ENCODE measurements at places on chromosomes 3 and 15.

GRCh38 chr3:171684221-171684620 lies 126.1 kb downstream of the PLD1 start:
- no peak for DNase-seq

DNA sequence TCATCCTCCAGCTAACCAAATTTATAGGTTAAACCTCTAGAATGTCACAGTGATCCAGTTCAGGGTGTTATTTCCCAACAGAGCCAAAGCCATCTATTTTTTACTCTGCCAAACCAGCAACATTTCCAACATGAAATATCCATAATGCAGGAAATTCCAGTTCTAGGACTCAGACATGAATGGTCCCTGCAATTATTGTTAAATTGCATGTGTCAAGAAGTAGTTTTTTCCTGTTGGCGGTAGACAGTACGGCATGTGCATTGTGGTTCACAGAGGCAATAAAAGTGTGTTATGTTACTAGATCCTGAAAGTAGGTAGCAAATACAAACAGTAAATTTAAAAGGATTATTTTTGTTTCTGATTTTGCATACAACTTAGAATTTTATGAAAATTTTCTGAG lies 215.7 kb upstream of the THBS1 start:
- DNase-seq: no peak

- no peak for DNase-seq
Measured at GRCh38 chr15:40691737-40692136, 3.2 kb upstream of the RAD51 start.

DNA sequence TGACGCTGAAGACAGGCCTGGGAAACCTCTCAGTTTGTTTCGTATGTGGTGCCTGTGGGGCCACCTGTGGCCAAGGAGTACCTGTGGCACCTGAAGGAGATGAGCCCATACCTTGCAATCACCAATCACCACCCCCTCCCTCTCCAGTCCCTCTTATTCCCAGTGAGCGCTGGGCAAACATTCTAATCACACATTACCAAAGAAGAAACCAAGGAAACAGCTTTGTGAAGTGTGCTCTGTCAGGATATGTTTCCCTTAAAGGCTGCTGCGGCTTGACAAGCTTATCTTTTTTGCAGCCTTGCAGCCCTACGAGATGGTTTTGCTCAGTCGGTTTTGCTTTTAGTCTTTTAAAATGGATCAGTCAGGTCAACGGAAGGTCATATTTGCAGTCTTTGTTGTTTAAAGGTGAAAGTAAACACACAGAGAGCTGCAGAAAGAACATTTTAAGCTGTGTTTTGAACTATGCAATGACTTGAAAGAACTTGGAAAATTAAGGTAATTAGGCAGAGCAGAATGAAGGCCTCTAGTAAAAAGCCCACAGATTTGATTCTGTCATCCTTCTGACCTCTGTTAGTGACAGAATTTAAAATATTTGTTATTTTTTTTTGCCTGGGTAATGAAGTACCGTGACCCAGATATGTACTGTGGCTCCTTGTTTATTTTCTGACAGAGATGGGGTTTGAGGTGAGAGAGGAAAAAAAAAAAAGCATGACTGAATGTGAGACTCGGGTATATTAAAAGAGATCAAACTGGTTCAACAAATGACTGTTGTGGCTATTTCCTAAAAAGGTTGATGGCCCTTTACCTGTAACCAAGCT lies 461.4 kb downstream of the NSUN3 start:
- DNase-seq: no peak

- no peak for DNase-seq
Measured at GRCh38 chr15:54410481-54410880, 432.2 kb downstream of the UNC13C start.

GRCh38 chr3:154933581-154933980 lies 146.5 kb upstream of the MME start:
- DNase-seq: no peak

- peak; percentile 12 for DNase-seq
Measured at GRCh38 chr3:1616744-1617143, 481.9 kb upstream of the CNTN4 start.

- DNase-seq: no peak
Measured at GRCh38 chr15:69132430-69132829, 28.0 kb upstream of the GLCE start.

DNA sequence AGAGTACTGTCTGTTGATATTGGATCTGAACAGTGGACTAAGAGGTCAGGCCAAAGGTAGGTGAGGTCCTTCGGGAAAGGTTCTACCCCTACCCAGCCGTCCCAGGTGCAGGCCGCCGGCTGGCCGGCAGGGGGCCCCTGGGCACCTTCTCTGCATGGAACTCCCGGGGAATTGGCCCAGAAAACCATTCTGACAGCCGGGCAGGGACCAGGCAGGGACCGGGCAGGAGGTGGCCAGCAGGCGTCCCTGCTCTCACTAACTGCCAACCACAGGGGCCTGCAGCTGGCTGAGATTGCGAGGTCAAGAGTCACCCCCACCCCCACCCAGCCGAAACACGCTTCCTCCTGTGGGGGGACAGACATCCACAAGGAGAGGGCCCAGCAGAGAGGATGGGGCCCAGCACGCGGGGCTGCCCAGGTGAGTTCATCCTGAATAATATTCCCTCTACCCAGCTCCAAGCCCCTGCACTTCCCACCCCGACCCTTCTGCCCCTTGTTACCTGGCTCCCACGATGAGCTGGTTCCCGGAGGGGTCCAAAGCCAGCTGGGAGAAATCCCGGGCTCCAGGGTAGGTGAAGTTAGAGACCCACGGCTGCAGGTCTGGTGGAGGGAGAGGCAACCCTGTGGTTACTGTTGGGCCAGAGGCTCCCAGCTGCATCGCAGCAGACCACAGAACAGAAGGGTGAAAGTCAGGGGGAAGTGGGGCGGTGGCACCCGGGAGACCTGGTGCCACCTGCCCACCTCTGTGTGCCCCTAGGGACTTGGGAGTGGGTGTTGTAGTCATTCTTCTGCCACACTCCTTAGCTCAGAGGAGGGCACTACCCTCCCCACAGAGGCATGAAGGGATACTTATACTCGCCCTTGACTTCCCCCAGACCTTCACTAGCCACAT lies 84.4 kb downstream of the SEMA5B start:
- peak; percentile 86 for DNase-seq

GRCh38 chr15:75693501-75694240 lies 19.0 kb downstream of the CSPG4 start:
- no peak for DNase-seq

DNA sequence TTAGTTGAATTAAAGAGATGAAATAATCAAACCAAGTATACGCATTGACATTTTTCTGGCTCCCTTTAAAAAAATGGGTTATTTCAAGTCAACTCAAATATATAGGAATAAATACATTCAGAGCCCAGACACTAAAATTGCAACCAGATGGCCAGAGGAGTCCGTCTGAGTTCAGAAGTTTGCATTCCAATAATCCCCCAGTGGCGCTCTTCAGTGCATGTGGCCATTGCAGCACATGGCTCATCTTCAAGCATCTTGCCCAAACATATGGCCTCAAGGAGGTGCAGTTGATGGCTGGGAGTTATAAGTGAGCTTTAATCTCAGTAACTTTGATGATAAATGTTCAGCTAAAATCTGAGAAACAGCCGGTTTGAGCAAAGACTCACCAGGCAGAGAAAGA lies 295.8 kb upstream of the LRRN1 start:
- DNase-seq: no peak

DNA sequence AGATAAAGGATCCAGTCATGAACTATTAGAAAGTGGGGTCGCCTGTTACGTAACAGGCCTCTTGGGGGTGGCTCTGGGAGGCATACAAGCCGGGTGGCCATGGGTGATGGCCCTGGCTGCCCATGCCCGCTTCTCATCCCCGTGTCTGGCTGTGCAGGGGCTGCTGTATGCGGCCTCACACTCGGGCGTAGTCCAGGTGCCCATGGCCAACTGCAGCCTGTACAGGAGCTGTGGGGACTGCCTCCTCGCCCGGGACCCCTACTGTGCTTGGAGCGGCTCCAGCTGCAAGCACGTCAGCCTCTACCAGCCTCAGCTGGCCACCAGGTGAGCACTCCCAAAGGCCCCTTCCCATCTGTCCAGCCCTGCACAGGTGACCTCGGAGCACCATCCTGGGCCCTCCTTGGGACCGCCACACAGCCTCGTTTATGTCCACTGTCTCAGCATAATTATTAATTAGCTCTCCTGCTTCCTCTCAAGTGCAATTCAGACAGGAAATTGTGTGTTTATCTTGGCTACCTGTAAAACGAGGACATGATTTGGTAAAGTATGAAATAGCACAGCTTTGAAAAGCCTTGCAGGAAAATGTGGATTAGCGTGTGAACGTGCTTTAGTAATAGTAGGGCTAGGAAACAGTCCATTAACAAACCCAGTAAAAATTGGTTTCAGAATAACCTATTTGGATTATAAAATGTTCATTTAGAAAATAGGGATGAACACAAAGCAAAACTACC lies 8.1 kb downstream of the CIB1 start:
- DNase-seq: no peak

- DNase-seq: no peak
Measured at GRCh38 chr15:88835646-88836045, 32.4 kb downstream of the ACAN start.

DNA sequence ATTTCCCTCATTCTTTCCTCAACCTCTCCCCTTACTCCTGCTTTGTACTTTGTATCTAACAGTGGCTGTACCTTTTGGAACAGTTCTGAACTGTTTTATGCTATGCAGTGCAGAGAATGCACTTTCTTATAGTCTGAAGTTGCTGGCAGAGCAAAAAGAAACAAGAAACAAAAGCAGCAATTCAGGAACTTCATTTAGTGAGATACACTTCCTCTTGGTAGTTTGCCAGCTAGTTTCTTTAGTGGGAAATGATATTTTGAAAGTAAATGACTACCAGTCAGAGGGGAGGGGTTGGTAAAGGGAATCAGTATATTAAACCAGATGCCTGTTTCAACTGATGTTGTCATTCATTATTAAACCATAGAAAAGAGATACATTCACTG lies 55.0 kb upstream of the CHD2 start:
- DNase-seq: no peak

DNA sequence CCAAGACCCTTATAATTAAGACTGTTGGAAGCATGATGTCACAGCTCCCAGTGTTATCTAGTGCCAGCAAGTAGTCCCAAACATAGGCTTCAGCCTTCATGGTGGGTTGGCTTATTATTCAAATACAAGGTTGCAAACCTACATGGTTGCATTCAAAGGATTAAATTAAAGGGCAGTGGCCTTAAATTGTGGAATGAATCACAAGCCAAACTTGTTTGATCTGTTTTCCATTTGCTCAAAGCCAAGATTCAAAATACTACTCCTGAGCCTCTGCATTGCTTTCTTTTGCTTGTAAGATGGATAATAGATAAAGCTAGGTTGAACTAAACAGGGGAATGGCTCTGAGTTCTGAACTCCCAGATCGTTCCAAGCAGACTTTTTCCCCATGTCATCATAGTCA lies 52.4 kb upstream of the GNB4 start:
- DNase-seq: no peak

DNA sequence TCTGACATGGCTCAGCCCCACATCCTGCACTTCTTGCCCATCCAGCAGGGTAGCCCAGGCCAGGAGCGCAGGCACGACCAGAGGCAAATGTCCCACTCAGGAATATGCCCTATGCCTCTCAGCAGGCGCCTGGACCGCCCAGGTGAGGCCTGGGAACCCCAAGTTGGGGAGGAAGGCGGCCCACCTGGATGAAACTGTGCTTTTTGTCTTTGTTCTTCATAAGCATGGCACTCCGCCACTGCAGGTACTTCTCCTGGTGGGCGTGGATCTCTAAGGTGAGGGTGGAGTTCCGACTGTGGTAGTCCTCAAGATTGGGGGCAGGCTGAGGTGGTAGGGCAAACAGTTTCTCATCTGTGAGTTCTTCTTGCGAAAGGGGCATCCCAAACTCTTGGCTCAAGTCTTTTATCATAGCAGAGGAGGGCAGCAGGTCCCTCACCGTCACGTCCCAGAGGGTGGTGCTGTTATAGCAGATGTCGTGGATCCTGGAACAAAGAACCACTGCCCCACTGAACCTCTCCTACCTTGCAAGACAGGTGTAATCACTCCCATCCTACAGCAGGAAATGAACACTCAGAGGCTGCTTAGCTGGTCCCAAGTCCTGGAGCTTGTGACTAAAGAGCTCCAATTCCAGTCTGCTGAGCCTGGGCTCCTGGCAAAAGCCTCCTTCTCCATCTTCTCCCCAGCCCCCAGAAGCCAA lies 53.2 kb downstream of the ACAD9 start:
- DNase-seq: no peak

GRCh38 chr3:143991713-143992112 lies 20.1 kb downstream of the DIPK2A start:
- no peak for DNase-seq

- DNase-seq: no peak
Measured at GRCh38 chr15:80019168-80019745, 40.2 kb upstream of the ZFAND6 start.

DNA sequence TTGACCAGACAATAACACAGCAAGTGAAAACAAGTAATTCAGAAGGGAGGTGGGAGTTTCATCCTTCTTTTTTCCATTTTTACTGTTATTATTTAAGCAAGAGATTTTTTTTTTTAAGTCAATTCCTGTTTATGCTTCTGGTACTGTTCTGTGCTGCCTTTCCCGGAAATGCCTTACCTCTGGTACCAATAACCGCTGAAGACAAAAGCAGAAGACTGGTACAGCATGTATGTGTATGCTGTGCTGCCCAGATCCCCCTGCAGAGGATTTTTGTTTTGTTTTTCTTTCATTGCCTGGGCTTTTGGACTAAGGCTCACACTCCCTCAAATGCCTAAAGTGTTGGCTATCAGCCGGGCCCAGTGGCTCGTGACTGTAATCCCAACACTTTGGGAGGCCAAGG lies 21.3 kb upstream of the SRGAP3 start:
- no peak for DNase-seq

DNA sequence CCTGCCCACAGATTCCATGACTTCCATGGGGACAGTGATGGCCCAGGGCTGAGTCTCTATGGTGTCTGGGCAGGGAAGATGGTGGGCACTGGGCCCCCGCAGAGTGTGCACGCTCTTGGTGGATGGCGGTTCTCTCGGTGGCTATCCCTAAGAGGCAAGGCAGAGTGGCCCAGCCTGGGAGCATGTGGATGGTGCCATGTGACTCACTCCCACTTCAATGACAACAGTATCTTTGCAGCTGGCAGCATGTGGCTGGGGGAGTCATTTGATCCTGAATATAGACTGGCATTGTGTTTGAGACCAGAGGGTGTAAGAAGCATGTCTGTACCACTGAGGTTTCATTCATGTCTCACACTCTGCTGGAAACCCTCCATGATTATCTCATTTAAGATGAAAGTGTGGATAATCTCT lies 101.2 kb downstream of the CORO2B start:
- DNase-seq: no peak
